ENCODE measurements at places on chromosomes 12 and 14.

- no peak for DNase-seq
Observed at GRCh38 chr12:80715713-80716249, 931 bp upstream of the MYF5 start.

DNA sequence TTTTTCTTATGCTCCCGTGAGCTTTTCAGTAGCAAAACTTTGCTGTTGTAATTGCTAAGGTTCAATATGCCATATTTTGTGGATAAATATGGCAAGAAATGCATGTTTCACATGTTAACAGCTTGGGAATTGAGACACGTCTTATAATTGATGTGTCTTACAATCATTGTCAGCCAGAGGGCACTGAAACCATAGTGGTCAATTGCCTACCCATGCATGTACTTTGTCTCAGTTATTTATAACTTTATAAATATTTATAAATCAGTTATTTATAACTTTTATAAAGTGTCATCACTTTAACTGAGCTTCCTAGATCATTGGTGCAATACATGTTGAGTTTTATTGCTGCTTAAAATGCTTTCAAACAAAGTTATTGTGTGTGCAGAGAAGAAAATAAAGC lies 82.0 kb downstream of the CATSPERB start:
- peak; percentile 59 for DNase-seq

DNA sequence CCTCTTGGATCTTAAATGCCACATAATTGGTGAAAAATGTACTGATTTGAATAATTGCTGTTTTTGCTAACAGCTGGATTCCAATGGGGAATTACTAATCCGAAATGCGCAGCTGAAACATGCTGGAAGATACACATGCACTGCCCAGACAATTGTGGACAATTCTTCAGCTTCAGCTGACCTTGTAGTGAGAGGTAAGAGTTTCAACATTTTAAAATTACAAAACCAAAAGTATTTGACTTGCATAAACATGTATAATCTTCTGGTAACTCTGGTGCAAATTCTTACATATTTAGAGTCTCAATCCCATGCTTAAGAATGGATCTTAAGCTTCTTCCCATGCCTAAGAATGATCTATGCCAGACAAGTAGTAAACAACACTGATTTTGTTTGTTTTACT lies 229.1 kb upstream of the PDZRN4 start:
- DNase-seq: no peak

GRCh38 chr12:122726080-122726558 lies 4.5 kb downstream of the HCAR1 start:
- DNase-seq: no peak

- DNase-seq: no peak
Observed at GRCh38 chr14:105092171-105093037, 27.2 kb upstream of the GPR132 start.

- DNase-seq: no peak
Observed at GRCh38 chr14:72678356-72678755, 215.5 kb downstream of the DPF3 start.

GRCh38 chr12:113088971-113089756 lies 32.6 kb downstream of the DTX1 start:
- DNase-seq: peak; percentile 76

DNA sequence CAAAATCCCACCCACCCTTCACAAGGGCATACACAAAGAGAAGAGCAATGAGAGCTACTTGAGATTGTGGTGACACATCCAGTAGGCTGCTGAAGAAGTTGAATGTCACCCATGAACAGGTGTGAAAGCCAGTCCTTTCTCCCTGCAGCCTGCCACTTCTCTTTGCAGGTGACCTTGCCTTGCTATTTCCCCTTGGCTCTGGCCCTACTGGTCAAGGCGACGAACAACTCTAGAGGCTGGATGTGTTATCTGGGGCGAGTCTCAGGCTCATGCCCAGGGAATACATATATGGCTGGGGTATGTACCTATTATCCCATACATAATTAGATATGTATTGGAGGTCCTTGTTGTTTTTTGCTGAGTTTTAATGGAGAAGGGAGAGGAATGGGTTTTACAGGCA lies 70.2 kb upstream of the EGLN3 start:
- DNase-seq: no peak

GRCh38 chr12:91023326-91024004 lies 18.7 kb upstream of the EPYC start:
- no peak for DNase-seq

- DNase-seq: no peak
Observed at GRCh38 chr12:116535241-116535640, 23.9 kb upstream of the MAP1LC3B2 start.

- peak; percentile 26 for DNase-seq
Observed at GRCh38 chr14:95431199-95432143, 85.0 kb downstream of the SYNE3 start.

DNA sequence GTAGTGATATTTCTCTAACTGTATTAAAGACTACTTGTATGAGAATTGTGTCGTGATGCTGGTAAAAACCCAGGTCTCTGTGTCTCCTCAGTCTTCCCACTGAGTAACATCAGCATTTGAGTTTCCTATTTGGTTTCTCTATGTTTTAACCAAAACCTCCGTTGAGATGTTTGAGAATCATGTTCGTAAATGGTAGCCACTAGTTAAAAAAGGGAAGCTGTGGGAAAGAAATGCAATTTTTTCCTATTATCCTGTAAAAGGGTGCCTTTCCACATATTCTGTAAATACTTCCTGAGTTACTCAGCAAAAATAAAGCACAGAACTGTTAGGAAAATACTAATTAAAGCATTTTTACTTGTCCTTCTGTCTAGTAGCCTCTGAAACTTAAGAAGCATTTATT lies 7.0 kb downstream of the CLEC1B start:
- DNase-seq: no peak

DNA sequence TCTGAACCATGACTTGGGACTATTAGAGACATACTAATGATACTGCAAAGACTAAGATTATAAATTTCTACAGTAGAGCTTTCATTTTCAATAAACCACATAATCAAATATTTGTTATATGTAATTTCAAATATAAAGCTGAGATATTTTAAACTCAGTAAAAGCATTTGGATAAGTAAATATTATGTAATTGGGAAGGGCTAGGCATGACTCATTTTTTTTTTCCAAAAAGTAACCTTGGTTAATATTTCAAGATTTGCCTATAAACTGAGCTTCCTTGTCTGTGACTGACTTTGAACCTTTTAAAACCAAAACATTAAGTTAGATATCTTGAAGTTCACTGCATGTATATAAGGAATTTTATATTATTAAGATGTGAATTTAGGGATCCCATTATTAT lies 332.5 kb downstream of the CEP128 start:
- DNase-seq: no peak

GRCh38 chr12:109608793-109609192 lies 35.2 kb downstream of the MVK start:
- DNase-seq: no peak

- no peak for DNase-seq
Observed at GRCh38 chr14:90599748-90600507, 203.1 kb downstream of the CALM1 start.

GRCh38 chr12:57729321-57729844 lies 9.2 kb downstream of the AGAP2 start:
- DNase-seq: no peak

- no peak for DNase-seq
Observed at GRCh38 chr12:30827101-30828066, 72.6 kb upstream of the CAPRIN2 start.

DNA sequence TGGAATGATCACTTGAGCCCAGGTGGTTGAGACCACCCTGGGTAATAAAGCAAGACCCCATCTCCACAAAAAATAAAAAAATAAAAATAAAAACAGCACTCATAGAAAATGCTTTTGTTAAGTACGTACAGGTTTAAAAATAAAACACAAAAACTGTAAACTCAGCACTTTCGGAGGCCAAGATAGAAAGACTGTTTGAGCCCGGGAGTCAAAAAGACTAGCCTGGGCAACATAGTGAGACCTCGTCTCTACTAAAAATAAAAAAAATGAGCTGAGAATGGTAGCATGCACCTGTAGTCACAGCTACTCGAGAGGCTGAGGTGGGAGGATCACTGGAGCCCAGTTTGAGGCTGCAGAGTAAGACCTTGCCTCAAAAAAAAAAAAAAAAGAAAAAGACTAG lies 7.5 kb downstream of the ATP6V1D start:
- DNase-seq: no peak
